ENCODE measurements at places on chromosomes 6 and 20. TPM values are rescaled to one million over a fixed set of nuclear protein-coding genes. Genes with fewer than 3 reads are reported as not detected.

The OTOR gene
- total RNA-seq = not detected

The GSTA3 gene
- not detected for total RNA-seq

The ADGRB3 gene
- not detected for total RNA-seq

The NKX2-2 gene
- not detected for total RNA-seq

The BPIFB1 gene
- 0.06 TPM for total RNA-seq

The FAM83D gene
- total RNA-seq = 69.8 TPM

The RFX6 gene
- total RNA-seq = not detected

The LRRN4 gene
- not detected for total RNA-seq

The VWA7 gene
- total RNA-seq = 1.7 TPM

The SULF2 gene
- total RNA-seq = 21.6 TPM

The MICB gene
- total RNA-seq = 6.5 TPM

The FAM217A gene
- total RNA-seq = not detected

The PEX6 gene
- 7.8 TPM for total RNA-seq

The EZR gene
- total RNA-seq = 436 TPM

The LRRC73 gene
- total RNA-seq = 0.71 TPM

The OR2H2 gene
- total RNA-seq = not detected

The CLPSL1 gene
- total RNA-seq = not detected

The BFSP1 gene
- 4.6 TPM for total RNA-seq

The ADGRF4 gene
- total RNA-seq = 14.2 TPM

The GMEB2 gene
- total RNA-seq = 10.6 TPM

The ELOVL4 gene
- 1.5 TPM for total RNA-seq

The SDCBP2 gene
- 1.4 TPM for total RNA-seq

The ARMC2 gene
- total RNA-seq = 2.2 TPM

The ANKRD66 gene
- total RNA-seq = not detected

The CNR1 gene
- 1.9 TPM for total RNA-seq

The TTK gene
- 17.5 TPM for total RNA-seq

The MMP24 gene
- 31.0 TPM for total RNA-seq

The F13A1 gene
- total RNA-seq = not detected

The TAGAP gene
- total RNA-seq = not detected

The TCP11 gene
- total RNA-seq = not detected

The HMGCLL1 gene
- 0.08 TPM for total RNA-seq

The EMILIN3 gene
- total RNA-seq = 0.40 TPM

The GHRH gene
- not detected for total RNA-seq

The SEMG1 gene
- total RNA-seq = not detected

The TRIM15 gene
- total RNA-seq = not detected

The RAB23 gene
- total RNA-seq = 9.0 TPM

The ZNF311 gene
- 0.22 TPM for total RNA-seq

The SLC22A2 gene
- total RNA-seq = 0.05 TPM

The BANF2 gene
- not detected for total RNA-seq

The SLC18B1 gene
- 4.6 TPM for total RNA-seq
